Muscle of leg (tissue), 16 donors: ENCODE measurements at places on chromosomes 5 and 9. TPM values are rescaled to one million over a fixed set of nuclear protein-coding genes. Genes with fewer than 3 reads are reported as not detected.

INPP5E gene
- total RNA-seq, result 5.9 TPM

DNA sequence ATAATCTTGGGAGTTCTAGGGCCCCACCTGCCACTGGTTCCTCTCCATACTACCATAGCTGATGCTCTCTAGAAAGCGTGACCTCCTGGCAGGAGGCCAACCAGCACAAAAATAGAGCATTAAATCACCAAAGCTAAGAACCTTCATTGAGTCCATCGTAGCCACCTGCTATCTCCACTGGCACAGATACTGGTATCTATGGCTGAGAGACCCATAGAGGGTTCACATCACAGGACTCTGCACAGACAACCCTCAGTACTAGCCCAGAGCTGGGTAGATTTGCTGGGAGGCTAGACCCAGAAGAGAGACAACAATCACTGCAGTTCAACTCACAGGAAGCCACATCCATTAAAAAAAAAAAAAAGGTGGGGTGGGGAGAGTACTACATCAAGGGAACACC, 509.1 kb downstream of the DTWD2 start:
- H3K27me3 ChIP-seq, result no peaks in the 10 kb centered on the region
- no peaks in the 10 kb centered on the region for H3K4me1 ChIP-seq
- no peak overlapping the region for H3K4me3 ChIP-seq
- H3K27ac ChIP-seq, result no peak overlapping the region
- no peak for DNase-seq
- no peaks in the 10 kb centered on the region for H3K36me3 ChIP-seq

DNA sequence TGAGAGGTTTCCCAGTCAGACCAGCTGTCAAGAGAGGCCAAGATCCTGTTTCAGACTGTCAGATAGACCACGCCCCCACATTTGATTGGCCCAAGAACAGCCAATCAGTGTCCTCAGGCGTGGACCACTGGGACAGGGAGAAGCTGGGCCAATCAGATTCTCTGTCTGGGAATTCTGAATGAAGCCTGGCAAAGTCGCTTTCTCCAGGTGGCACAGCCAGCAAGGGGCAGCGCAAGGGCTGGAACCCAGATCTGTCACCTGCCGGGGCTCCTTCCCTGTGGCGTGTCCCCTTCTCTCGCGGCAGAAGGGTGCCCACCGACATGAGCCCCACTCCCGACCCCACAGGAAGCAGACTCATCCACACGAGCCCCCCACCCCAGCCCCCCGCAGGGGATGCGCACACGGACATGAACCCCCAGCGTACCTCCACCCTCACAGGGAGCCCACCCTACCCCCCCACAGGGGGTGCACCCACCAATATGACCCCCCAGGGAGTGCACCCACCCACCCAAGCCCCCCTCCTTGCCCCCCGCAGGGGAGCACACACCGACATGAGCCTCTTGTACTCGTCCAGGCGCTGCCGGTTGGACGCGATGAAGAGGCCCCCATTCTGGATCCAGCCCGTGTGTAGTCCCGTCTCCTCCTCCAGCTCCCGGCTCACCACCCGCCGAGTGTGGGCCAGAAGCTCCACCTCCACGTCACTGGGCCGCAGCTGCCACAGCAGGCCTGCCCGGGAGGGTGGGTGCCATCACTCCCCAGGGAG, 6.1 kb downstream of the SARDH start:
- peaks cover 4% of the 10 kb centered on the region for H3K27me3 ChIP-seq
- no peak overlapping the region for H3K4me3 ChIP-seq
- H3K4me1 ChIP-seq, result peaks cover 15% of the 10 kb centered on the region
- H3K36me3 ChIP-seq, result no peaks in the 10 kb centered on the region

GRCh38 chr9:78871452-78872331, 574.8 kb downstream of the PSAT1 start:
- no peak overlapping the region for H3K27ac ChIP-seq
- DNase-seq, result no peak
- no peaks in the 10 kb centered on the region for H3K4me1 ChIP-seq
- H3K4me3 ChIP-seq, result no peak overlapping the region
- H3K27me3 ChIP-seq, result no peaks in the 10 kb centered on the region

- H3K4me3 ChIP-seq, result no peak overlapping the region
- H3K27ac ChIP-seq, result no peak overlapping the region
- no peaks in the 10 kb centered on the region for H3K36me3 ChIP-seq
- H3K4me1 ChIP-seq, result no peaks in the 10 kb centered on the region
- no peak for DNase-seq
These were observed 525.5 kb upstream of the PTGER4 start for GRCh38 chr5:40154194-40154593.

MLLT3 gene
- 74.8 TPM for total RNA-seq

DNA sequence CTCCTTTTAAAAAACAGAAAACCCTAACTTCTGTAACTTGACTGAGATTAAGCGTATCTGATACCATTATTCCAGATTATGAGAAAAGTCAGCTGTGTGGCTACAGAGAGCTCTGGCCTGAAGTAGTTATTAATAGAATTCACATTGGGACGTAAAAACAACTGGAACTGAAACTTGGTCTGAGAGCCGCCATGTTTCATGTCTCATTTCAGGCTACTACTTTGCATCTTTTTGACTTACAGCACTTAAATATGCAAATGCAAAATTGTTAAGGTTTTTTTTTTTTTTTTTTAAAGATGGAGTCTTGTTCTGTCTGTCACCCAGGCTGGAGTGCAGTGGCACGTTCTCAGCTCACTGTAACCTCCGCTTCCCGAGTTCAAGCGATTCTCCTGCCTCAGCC, 25.2 kb downstream of the MAP3K1 start:
- peaks cover 8% of the 10 kb centered on the region for H3K4me1 ChIP-seq
- peak; percentile 32 for DNase-seq
- no peak overlapping the region for H3K27ac ChIP-seq
- H3K27me3 ChIP-seq, result no peaks in the 10 kb centered on the region

ARID3C gene
- total RNA-seq, result 0.09 TPM

GRCh38 chr5:97127727-97128126, 14.7 kb downstream of the LIX1 start:
- H3K27me3 ChIP-seq, result no peaks in the 10 kb centered on the region
- H3K36me3 ChIP-seq, result no peaks in the 10 kb centered on the region
- H3K4me3 ChIP-seq, result no peak overlapping the region
- DNase-seq, result peak; percentile 33

- H3K4me3 ChIP-seq, result no peak overlapping the region
- no peaks in the 10 kb centered on the region for H3K27me3 ChIP-seq
- H3K4me1 ChIP-seq, result no peaks in the 10 kb centered on the region
- H3K36me3 ChIP-seq, result no peaks in the 10 kb centered on the region
These were observed 222.7 kb downstream of the ELAVL2 start for GRCh38 chr9:23603311-23603710.

DNA sequence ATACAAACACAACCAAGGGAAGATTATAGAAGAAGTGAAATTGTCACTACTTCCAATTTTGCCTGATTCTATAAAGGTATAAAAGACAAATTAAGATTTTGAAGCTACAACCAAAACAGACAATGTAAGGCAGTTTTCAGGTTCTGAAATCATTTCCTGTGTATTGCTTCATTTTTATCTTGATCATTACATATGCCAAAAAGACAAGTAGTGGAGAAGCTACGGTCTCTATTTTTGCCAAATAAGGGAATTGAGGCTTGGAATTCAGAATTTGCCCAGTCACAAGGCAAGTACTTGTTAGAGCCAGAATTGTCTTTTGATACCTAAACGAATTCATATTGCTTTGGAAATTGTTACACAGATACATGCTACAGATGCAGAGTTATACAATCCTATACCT, 20.6 kb downstream of the EDIL3 start:
- no peaks in the 10 kb centered on the region for H3K27me3 ChIP-seq
- H3K4me1 ChIP-seq, result no peaks in the 10 kb centered on the region
- no peak overlapping the region for H3K4me3 ChIP-seq
- no peaks in the 10 kb centered on the region for H3K36me3 ChIP-seq
- no peak for DNase-seq

PHF24 gene
- total RNA-seq, result 0.09 TPM

- H3K27me3 ChIP-seq, result no peaks in the 10 kb centered on the region
- DNase-seq, result peak; percentile 53
- H3K27ac ChIP-seq, result no peak overlapping the region
- no peak overlapping the region for H3K4me3 ChIP-seq
- H3K36me3 ChIP-seq, result peaks cover 11% of the 10 kb centered on the region
These were observed 71.5 kb downstream of the MACROH2A1 start for GRCh38 chr5:135327429-135328127.

DNA sequence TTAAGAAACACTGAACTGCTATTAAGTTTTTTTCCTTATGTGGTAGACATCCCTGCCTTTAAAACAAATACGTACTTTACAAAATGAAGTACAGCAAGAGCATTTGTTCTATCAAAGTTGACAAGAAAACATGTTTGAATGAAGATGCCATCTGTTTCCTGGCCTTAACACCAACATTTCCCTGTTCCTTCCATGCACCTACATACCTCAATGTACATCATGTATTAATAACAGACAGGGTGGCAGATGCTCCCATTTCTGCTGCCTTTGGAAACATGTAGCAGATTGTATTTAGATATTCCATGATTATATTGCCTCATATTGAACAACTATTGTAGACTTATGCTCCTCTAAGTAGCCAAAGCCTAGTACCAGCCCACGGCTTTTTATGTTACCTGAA, 104.4 kb downstream of the PJA2 start:
- no peak for DNase-seq
- H3K27ac ChIP-seq, result no peak overlapping the region
- no peak overlapping the region for H3K4me3 ChIP-seq
- H3K4me1 ChIP-seq, result peaks cover 15% of the 10 kb centered on the region

FOXI1 gene
- not detected for total RNA-seq

GRCh38 chr9:114209151-114209550, 53.8 kb downstream of the COL27A1 start:
- H3K27ac ChIP-seq, result no peak overlapping the region
- H3K36me3 ChIP-seq, result peaks cover 34% of the 10 kb centered on the region
- H3K4me3 ChIP-seq, result no peak overlapping the region
- peaks cover 2% of the 10 kb centered on the region for H3K27me3 ChIP-seq
- H3K4me1 ChIP-seq, result peaks cover 85% of the 10 kb centered on the region

OLFM1 gene
- total RNA-seq, result 3.2 TPM

PCDHA6 gene
- 0.09 TPM for total RNA-seq

- H3K4me3 ChIP-seq, result no peak overlapping the region
- H3K27me3 ChIP-seq, result peaks cover 1% of the 10 kb centered on the region
- peaks cover 69% of the 10 kb centered on the region for H3K4me1 ChIP-seq
- H3K36me3 ChIP-seq, result peaks cover 17% of the 10 kb centered on the region
- H3K27ac ChIP-seq, result peak overlapping the region; percentile 88
These were observed 9.0 kb downstream of the COL27A1 start for GRCh38 chr9:114164191-114164794.

DNA sequence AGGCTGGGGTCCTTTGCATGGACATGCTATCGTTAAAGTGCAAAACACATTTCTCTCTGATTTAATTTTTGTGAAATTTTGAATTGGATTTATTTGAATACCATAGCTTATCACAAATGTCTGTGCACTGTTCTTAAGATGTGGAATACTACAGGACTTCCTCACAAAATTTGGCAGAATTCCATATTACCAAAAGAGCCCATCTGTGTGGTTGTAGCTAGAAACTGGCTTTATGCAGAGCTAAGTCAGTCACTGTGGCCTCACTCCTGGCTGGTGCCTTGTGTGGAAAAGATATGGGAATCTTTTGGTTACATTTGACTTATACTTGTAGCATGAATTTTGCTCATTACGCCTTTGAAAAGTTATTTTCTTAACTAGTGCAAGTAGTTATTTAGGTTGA, 35.5 kb downstream of the ACO1 start:
- DNase-seq, result no peak
- no peaks in the 10 kb centered on the region for H3K27me3 ChIP-seq
- H3K4me1 ChIP-seq, result no peaks in the 10 kb centered on the region
- no peak overlapping the region for H3K4me3 ChIP-seq

- H3K36me3 ChIP-seq, result no peaks in the 10 kb centered on the region
- no peak overlapping the region for H3K27ac ChIP-seq
- peak; percentile 41 for DNase-seq
- H3K27me3 ChIP-seq, result no peaks in the 10 kb centered on the region
- no peaks in the 10 kb centered on the region for H3K4me1 ChIP-seq
These were observed 5.8 kb upstream of the IFNA1 start for GRCh38 chr9:21434202-21435014.
